ENCODE measurements at places on chromosomes 6 and 20. TPM values are rescaled to one million over a fixed set of nuclear protein-coding genes. Genes with fewer than 3 reads are reported as not detected.

Gene CST4
- total RNA-seq: not detected

Gene MYCT1
- not detected for total RNA-seq

Gene EYS
- total RNA-seq: not detected

Gene KATNA1
- 18.8 TPM for total RNA-seq

Gene RAD21L1
- 0.25 TPM for total RNA-seq

Gene MLIP
- total RNA-seq: not detected

Gene L3MBTL3
- 14.9 TPM for total RNA-seq

Gene PTK6
- not detected for total RNA-seq

Gene OPN5
- total RNA-seq: not detected

Gene SPATA2
- total RNA-seq: 7.4 TPM

Gene BMP6
- total RNA-seq: 0.09 TPM

Gene LRFN2
- not detected for total RNA-seq

Gene TMEM74B
- total RNA-seq: 2.2 TPM

Gene BPIFB1
- total RNA-seq: not detected

Gene BTN1A1
- total RNA-seq: not detected

Gene RGS19
- total RNA-seq: 44.1 TPM

Gene CLPSL1
- not detected for total RNA-seq

Gene GSTA1
- not detected for total RNA-seq

Gene RAET1L
- not detected for total RNA-seq

Gene HIVEP2
- total RNA-seq: 38.1 TPM

Gene MAN1A1
- total RNA-seq: 19.4 TPM

Gene MMP24
- not detected for total RNA-seq

Gene MICB
- 17.0 TPM for total RNA-seq

Gene SDCBP2
- 3.7 TPM for total RNA-seq

Gene PPIL4
- total RNA-seq: 20.8 TPM

Gene AKAP12
- 3.2 TPM for total RNA-seq

Gene CYP24A1
- not detected for total RNA-seq

Gene ESF1
- total RNA-seq: 19.9 TPM

Gene TAGAP
- total RNA-seq: 112 TPM

Gene KCNQ2
- not detected for total RNA-seq

Gene TMEM14A
- total RNA-seq: 13.4 TPM

Gene MYLK2
- total RNA-seq: 0.13 TPM

Gene CRIP3
- 2.4 TPM for total RNA-seq

Gene TRMT11
- 49.1 TPM for total RNA-seq

Gene RRAGD
- total RNA-seq: 22.1 TPM

Measured in activated CD8-positive, alpha-beta T cell treated with anti-CD3 and anti-CD28 coated beads for 36 hours (primary cell).